Activated naive CD4-positive, alpha-beta T cell treated with anti-CD3 and anti-CD28 coated beads, Interleukin-2, amount 10 ng/mL, durations not matched to agents 5 hours and 36 hours (primary cell): ENCODE measurements at places on chromosomes 11 and 22. TPM values are rescaled to one million over a fixed set of nuclear protein-coding genes. Genes with fewer than 3 reads are reported as not detected.

The KRTAP5-11 gene
- total RNA-seq, result not detected

The PLAAT5 gene
- total RNA-seq, result not detected

The MAPK8IP2 gene
- 0.28 TPM for total RNA-seq

The MPST gene
- 22.8 TPM for total RNA-seq

The HORMAD2 gene
- not detected for total RNA-seq

The FGF19 gene
- total RNA-seq, result not detected

The NAALAD2 gene
- total RNA-seq, result not detected

The NCR3LG1 gene
- total RNA-seq, result 0.66 TPM

The ALG8 gene
- 42.9 TPM for total RNA-seq

The MCM5 gene
- 148 TPM for total RNA-seq

The LRRN4CL gene
- total RNA-seq, result 0.14 TPM

The SYT8 gene
- not detected for total RNA-seq

The SLC22A6 gene
- not detected for total RNA-seq

The MS4A6E gene
- total RNA-seq, result not detected
